ENCODE measurements at places on chromosomes 7 and 10.

- DNase-seq, result no peak
These were observed 22.8 kb downstream of the NSMCE4A start for GRCh38 chr10:121952226-121952625.

GRCh38 chr10:111384556-111384955 is 307.7 kb downstream of the ADRA2A start:
- DNase-seq, result no peak

DNA sequence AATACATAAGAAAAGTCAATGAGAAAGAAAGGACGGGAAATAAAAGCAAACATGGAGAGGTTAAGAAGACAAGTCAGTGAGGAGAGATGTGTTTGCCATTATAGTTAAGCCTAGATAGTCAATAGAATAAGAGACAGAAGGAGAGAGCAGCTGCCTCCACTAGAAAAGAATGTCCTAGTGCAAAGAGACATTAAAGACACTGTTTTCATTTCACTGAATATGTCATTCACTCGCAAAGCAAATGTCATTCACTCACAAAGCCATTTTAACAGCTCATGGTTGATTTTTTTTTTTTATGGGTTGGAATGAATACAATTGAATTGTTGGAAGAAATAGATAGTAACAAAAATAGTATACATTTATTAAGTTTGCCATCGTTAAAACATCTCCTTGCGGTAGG is 1007.6 kb downstream of the DNAJB9 start:
- DNase-seq, result no peak

DNA sequence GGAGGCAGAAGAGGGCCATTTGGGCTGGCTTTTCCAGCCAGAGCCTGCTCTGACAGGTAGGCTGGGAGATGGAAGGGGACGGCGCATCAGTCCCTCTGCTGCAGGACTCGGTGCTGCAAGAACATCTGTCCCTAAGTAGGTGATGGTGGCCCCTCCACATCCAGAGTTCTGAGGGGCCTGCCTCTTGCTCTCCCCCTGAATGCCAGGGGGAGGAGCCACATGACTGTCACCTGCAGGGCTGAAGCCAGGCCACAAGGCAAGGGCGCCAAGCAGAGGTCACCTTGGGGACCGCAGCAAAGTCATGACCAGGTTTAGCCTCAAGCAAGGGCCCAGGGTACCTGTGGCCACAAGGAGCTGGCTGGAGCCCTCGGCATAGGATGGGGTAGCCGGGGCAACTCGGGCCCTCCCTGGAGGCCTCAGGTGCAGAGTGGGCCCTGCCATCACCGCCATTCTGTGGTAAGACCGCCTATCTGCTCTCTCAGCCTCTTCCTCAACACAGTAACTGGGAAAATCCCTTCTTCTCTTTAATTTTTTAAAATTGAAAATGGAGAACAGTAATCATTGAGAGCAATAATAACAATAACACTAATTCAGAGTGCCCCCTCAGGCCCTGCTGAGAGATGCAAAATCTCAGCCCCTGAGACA is 99.3 kb downstream of the FAM53B start:
- DNase-seq, result no peak

DNA sequence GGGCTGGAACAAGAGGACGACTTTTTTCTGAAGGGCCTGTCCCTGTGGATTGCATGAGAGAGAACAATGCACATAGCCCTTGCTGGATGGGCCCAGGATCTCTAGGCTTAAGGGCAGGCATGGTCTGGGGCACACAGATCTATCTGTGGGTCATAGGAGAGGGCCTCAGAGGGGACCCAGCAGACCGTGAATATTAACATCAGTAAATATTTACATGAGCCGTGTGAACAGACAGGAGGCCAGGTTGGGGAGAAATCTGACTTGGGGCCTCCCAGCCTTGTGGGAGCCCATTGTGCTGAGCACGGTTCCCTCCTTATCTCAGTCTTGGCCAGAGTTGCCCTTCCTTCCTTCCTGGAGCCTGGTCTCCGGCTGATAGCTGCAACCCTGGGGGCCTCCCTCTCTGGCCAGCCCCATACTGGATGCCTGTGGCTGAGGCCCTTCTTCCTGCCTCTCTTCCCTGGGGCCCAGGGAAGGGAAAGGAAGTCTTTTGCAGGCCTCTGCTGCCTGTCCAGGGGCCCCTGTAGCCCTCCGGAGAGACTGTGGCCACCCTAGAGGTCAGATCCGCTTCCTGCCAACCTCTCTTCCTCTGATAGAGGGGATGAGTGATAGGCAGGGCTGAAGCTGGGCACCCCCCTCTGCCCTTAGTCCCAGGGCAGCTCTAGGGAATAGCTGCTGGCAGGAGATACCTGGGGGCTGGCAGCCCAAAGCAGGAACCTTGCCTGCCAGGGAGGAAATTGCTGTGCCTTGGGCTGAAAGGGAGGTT is 44.5 kb upstream of the TRIM8 start:
- no peak for DNase-seq

DNA sequence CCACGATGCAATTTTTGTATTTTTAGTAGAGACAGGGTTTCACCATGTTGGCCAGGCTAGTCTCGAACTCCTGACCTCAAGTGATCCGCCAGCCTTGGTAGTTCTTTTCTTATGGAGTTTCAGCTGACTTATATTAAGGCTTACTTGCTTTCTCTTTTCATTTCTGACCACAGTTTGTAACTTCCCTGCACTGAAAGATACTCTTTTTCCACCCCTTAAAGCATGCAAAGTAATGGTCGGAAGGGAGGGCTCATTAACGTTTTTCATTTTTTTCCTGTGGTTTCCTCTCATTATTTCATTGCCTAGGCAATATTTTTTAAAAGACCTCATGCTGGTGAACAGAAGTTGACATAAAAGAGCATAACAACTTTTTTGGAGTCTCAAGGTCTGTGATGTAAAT is 27.0 kb downstream of the ADRB1 start:
- DNase-seq, result no peak

- DNase-seq, result no peak
These were observed 57.2 kb upstream of the STRIP2 start for GRCh38 chr7:129376778-129377700.

- no peak for DNase-seq
These were observed 136.0 kb downstream of the KIF20B start for GRCh38 chr10:89837165-89838043.

DNA sequence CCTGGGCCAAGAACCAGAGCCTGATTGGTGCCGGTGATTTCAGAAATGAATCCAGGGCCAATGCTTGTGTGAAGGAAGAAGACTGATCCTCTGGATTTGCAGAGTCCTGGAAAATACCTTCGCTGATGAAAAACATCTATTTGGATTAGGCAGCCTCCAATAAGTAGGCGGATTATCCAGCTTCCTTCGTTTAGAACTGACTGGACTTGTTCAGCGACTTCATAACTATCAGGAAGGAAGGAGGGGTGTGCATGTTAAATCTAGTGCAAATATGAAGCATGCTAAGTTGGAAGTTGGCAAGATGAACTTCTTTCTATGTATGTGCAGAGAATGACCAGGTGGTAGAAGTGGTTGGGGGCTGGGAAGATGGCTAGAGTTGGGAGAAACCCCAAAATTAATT is 41.0 kb downstream of the NKX2-3 start:
- no peak for DNase-seq

DNA sequence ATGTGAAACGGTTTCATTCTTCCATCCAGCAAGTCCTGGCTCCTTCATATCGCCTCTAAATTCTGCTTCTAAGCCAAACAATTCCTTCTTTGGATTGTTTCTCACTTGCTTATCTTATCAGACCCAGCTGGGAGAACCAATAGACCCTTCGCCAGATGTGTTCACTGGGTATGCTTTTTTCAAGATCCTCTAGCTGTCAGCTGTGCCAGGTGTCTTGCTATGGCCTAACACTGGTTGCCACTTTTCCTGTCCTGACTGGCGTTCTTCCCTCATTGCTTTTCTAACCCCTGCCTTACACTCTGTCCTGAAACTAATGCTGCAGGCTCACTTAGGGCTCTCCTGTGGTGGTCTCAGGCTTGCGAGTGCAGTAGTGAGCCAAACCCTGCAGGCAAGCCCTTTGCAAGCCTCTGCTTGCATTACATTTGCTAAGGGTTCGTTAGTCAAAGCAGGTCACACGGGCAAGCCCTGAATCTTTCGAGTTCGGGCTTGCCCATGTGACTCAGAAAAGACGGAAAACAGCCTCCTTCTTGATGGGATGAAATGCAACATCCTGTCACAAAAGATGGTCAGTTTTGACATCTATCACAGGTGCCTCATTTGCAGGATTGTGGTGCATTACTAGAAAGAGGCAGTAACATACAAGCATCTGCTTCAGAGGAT is 92.8 kb downstream of the VWC2 start:
- no peak for DNase-seq

DNA sequence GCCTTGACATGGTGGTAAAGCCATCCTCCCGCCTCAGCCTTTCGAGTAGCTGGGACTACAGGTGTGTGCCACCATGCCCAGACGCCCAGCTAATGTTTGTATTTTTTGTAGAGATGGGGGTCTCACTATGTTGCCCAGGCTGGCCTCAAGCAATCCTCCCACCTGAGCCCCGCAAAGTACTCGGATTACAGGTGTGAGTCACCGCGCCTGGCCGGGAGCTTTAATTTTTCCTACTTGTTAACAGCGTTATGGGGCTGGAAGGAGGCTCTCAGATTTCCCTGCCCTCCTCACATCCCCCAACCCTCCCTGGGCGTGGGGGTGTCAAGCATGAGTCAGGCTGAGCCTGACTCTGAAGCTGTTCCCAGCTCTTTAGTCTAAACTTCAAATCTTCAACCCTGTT is 8.3 kb downstream of the ALKBH4 start:
- no peak for DNase-seq

DNA sequence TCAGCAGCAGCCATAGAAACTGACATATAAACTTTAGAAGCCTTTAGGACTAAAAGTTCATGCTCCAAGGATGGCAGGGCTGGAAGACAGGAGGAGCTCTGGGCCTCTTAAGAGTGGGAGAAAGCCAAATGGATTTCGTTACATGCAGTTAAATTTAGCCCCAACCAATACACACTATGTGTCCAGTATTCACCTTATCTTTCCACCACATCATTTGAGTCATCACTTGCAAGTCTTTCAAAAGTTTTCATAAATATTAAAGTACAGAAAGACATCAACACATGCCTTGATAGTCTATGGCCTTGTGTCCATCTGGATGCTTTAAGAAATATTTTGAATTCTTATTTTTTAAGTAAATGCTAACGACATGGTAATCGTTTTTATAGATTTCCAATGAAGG is 392.4 kb upstream of the LRRN3 start:
- no peak for DNase-seq

DNA sequence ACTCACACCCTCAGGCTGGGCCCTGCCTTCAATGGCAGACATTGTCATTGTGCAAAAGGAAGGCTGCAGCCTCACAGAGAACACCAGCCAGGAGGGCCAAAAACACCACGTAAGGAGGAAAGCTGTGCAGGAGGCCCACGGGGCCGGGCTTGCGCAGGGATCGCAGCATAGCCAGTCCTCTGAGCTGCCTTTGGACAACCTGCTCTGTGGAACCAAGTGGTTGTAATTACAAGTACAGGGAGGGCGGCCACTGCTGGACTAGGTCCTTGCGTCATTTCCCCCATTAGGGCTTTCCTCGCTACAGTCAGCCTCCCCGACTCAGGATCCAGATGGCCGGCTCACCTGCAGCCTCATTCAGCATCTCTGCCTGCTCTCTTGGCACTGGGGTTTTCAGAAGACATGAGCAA is 66.9 kb downstream of the FAM53B start:
- no peak for DNase-seq

GRCh38 chr10:131890276-131891195 is 10.3 kb upstream of the PPP2R2D start:
- no peak for DNase-seq

Data from stimulated activated CD8-positive, alpha-beta memory T cell treated with anti-CD3 and anti-CD28 coated beads, Interleukin-7, amount 100 ng/mL, for 1 hour (primary cell).